Cortex of kidney (tissue), 1 donor: ENCODE measurements at places on chromosomes 7 and 10.

GRCh38 chr10:94240901-94241300 is 121.8 kb downstream of the NOC3L start:
- DNase-seq: no peak

DNA sequence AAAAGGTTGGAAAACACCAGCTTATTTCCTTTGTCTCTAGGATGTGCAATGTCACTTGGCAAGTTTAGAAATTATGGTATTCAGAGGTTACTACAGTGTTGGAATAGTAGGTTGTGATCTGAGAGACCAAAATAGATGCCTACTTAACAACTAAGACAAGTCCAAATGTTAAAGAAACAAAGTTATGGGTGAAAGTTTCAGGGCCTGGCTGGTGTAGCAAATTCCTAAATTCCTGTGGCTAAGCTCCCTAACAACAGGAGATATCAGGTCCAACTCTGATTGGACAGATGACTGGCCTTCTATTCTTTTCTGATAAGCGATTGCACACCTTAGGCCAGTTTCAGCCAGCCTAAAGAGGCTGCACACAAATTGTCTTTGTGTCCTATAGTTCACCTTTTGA is 873.5 kb downstream of the REEP3 start:
- DNase-seq: no peak

GRCh38 chr10:43979551-43979950 is 330.9 kb upstream of the ZNF32 start:
- no peak for DNase-seq

DNA sequence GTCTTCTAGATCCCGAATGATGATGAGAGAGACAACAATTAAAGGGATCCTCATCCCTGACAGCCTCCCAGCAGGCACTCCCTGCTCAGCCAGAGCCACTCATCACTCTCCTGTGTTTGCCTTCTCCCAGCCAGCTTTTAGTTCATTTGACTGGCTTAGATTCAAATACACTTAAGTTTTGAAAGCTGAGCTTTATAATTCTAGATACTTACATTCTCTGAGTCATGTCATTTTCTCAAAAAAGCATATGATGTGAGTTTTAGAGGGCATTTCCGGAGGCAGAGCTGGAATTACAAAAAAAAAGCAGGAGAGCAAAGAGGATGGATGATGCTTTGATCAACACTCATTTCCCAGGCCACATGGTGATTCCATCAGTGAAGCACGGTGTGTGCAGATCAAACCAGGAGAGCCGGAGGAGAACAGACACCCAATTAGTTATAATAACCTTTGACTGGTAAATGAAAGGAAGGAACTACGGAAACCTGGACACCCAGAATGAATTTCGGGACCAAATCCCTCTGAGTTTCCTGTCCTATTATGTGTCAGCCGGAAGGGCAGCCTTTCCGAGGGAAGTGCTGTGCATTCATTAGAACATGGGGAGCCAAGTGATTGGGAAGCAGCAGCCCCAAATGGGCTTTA is 81.5 kb upstream of the HPS1 start:
- no peak for DNase-seq

DNA sequence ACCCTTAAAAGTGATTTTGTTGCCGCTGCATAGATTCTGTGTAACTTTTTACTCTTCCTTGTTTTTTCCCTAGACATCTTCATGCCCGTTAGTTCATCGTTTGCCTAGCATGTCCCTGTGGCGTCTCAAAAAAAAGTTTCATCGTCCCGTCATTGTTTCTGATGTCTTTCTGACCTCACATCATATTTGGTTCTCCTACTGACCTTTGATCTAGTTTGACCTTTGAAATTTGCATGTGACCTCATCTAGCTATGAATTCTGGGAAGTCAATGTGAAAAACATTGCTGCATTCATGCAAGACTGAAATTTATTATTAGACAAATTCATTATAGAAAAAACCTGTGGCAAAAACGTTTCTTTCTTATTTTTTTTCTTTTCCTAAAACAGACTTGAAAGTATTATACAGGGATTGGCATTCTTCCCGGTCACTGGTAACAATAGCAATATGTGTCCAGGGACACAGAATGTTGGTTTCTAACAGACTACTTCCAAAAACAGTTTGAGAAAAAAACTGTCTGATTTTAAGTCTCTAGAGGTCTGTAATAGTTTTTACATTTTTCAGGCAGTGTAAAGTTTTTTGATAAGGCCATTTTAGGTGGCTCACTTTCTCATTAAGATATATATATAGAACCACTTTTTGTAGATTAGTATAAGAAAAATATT is 280.9 kb downstream of the USP6NL start:
- no peak for DNase-seq

- no peak for DNase-seq
These were observed 115.5 kb downstream of the WDFY4 start for GRCh38 chr10:48800007-48800675.
